ENCODE measurements at places on chromosomes 6 and 20.

DNA sequence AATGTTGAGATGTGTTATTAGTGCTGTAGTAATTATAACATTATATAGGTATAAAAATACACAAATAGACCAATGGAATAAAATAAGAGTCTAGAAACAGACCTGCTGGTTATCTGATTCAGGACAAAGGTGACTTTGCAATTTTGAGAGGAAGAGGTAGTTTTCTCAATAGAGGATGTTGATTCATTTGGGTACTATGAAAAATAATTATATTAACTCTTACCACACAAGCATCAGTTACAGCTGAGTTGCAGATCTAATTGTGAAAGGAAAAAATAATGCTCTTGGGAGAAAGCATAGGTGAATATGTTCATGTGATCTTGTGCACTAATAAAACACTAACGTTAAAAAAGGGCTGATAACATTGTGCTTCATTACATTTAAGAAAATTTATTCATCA is 103.0 kb downstream of the BCKDHB start:
- no peak for DNase-seq

DNA sequence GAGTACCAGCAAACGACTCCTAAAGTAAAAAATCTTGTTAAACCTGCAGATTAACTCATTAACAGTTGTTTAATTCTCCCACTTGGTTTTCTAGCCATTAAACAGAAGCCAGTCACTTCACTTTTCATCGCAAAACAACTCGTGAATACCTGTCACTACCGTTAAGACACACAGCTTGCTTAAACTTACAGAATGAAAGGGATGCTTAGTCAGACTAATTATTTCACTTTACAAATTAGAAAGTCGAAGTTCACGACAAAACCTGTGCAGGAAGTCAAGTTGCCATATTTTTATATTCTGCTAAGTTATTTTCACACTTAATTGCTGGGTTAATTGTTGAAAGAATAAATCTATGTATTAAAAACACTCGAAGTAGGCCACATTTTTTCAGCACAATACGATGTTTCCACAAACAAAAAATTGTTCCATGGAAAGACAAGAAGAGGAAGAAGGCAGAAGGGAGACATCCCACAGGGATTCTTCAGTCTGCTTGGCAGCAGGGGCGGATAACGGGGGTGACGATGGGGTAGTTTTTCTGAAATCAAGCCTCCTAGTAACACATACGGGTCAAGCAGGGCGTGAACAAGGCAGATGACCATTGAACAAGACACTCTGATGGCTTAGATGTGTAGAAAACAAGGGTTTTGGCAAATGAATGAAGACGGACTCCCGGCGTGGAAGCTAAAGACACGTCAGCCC is 933 bp downstream of the SSR1 start:
- DNase-seq: no peak

DNA sequence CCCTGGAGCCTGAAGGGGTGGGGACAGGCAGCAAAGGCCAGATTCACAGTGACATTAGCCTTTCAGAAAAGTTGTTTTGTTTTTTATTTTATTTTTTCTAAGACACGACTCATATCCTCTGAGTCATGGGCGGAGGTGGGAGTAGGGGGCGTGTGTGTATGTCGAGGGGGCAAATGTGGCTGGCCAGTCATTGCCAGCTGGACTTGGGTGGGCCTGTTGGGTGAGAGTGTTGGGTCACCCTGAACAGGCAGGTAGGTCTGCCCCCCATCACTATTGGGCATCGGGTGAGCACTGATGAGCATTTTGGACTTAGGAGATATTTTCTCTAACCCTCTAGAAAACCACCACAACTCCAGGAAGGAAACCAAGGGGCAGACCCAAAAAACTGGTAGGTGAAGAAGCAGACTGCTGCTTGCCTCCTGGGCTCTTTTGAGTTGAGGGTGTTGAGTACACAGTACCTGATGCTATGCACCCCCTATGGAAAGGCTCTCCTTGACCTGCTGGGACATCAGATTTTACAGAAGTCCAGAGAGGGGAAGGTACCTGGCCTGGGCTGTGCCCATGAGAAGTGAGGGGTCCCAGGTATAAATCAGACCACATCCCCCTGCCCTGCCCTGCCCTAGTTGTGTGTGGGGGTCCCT is 5.6 kb downstream of the SMIM29 start:
- no peak for DNase-seq

GRCh38 chr6:40293460-40294185 is 293.5 kb downstream of the LRFN2 start:
- no peak for DNase-seq

GRCh38 chr20:38211200-38212097 is 46.4 kb upstream of the TGM2 start:
- DNase-seq: no peak

GRCh38 chr6:131159578-131159977 is 24.3 kb downstream of the AKAP7 start:
- no peak for DNase-seq

DNA sequence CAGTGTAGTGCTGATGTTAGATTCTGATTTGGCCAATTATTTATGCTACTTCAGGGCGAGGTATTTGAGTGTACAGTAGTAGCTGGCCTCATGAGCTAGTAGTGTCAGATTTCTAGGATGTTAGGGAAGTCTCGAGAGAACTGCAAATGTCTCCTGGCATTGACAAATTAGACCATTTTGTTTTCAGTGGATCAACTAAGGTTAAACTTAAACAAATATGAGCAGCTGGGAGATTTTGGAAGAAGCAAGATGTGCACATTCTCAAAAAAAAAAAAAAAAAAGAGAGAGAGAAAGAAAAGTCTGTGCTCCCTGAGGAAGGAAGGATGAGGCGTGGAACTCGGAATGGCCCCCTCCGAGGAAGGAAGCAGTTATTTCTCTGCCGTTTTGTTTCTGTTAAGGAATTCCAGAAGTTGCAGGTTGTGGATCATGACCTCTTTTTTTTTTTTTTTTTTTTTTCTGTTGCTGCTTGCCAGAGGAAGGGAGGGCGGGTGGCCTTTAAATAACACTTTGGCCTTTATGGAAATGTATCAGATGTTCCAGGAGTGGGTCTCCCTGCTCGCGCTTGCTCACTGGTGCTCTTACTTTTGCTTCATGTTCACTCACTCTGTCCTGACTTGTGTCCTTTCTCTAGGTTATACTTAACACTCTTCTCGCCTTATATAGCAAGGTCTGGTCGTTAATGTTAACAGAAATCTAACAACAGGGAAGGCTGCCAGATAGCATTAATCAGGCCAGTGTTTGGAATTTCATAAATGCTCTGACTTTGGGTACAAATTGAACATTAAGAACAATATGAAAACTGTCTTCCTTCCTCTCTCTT is 124.4 kb downstream of the TCP11 start:
- no peak for DNase-seq

- DNase-seq: no peak
These were observed 51.1 kb downstream of the RALGAPB start for GRCh38 chr20:38523697-38524096.

DNA sequence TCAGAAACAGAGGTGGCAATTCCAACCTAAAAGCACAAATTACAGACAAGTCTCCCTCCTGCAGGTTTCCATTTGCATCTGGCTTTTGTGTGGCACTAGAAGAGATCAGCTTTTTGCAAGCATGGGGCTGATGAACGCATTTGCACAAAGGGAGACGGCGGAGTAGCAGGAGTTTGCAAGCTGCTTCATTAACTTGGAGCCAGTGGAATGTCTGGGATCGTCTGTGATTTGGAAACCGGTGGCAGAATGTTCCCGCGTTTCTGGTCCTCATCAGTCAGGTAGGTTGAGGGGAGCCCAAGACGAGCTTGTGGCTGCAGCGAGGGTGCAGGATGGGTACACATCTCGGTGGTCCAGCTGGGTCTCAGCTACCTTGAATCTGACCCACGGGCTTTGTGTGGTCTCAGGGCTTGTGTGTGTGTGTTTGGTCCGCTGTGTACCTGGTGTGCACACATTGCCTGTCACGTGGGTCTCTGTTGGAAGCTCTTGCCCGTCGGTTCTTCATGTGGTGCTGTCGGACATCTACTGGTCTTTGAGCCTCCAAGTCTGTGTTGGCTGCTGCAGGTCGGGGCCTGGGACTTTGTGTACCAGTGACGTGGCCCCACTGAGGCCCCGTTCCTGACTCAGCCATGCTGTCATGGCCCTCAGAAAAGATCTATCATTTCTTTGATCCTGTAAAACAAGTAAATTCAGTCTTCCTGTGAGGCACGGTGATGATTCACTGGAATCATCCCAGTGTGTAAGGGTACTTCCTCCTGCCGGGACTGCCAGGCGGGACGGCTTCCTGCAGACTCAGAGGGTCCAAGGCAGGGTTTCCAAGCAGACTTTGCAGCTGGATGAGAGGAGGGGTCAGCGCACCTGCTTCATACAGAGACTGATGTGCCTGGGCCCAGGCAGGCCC is 12.4 kb upstream of the MYT1 start:
- DNase-seq: no peak

- DNase-seq: no peak
These were observed 153.8 kb downstream of the INSM1 start for GRCh38 chr20:20521736-20522135.

GRCh38 chr6:88562353-88563276 is 396.5 kb upstream of the CNR1 start:
- DNase-seq: no peak

- no peak for DNase-seq
These were observed 54.9 kb downstream of the ANKRD6 start for GRCh38 chr6:89487864-89488263.

DNA sequence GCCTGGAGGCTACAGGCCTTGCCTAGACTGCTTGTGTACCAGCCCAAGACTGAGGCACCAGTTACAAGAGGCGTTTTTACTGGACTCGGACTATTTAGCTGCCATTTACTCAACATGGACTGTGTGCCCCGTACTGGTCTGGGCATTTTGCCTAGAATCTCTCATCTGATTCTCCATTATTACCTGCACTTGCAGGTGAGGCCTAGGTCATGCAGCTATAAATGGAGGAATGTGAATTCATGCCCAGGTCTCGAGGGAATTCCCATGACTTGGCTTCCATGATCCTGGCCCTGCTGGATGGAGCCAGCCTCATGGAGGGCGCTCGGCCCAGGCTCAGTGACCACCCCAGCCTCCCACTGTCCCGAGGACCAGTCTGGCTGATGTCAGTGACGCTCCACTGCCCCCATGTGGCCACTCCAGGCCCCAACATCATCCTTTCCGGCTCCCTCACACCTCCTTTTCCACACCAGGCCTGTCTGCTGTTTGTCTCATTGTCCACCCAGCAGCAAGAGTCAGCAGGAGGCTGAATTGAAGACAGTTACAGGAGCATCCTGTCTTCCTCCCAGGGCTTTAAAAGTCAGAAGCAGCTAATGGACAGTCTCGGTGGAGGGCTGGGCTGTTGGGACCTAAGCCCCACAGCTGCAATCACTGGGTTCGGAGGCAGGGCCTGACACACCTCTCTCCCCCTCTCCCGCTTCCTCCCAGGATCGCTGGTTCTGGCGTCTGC is 8.7 kb downstream of the MMP24OS start:
- DNase-seq: no peak

GRCh38 chr6:75480425-75480824 is 13.2 kb downstream of the FILIP1 start:
- DNase-seq: no peak

DNA sequence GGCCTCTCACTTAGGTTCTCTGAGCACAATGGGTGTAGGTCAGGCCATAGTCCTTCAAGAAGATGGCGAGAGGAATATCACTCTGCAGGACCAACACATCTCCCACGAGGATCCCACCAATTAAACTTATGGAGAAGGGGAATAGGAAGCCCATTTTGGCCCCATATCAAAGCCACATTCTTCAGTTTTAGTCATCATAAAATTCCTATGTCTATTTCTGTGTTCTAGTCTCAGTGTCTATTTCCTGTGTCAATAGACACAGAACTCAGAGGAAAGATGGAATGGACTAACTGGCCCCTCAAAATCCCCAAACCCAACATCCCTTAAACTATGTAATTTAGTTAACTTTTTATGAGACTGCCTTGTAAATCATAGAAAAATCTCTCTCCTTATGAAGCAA is 216.8 kb downstream of the HACE1 start:
- DNase-seq: no peak

DNA sequence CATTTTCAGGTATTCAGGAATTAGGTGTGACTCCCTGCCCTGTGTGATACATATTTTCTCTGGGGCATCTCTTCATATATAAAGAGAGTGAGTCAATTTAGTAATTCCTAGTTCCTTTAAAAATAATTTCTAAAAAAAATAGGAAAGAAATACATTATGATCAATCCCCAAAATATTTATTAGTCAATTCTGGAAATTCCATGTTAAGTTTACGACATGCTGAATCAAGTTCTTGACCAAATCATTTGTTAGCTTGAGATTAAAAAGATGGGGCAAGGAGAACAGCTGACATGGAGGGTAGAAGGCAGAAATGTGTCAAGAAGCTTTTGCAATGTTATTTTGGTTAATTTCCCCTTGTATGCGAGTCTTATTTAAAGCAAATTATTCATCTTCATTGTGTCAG is 22.7 kb upstream of the PRDM1 start:
- DNase-seq: no peak

DNA sequence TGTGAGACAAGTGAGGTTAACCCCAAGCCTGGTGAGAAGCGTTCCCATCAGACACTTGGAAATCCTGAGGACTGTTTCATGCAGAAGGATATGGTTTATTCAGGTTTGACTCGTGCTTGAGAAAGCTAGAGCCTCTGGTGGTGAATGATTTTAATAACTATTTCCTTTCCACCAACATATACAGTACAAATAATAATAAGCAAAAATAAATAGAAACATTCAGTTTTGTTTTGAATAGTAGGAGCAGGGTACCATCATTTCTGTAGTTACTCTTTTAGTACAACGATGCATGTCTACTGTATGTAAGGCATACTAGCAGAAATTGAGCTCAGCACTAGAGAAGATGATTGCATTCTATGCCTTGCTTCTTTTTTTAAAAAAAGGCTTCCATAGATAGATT is 33.5 kb downstream of the PLG start:
- no peak for DNase-seq

DNA sequence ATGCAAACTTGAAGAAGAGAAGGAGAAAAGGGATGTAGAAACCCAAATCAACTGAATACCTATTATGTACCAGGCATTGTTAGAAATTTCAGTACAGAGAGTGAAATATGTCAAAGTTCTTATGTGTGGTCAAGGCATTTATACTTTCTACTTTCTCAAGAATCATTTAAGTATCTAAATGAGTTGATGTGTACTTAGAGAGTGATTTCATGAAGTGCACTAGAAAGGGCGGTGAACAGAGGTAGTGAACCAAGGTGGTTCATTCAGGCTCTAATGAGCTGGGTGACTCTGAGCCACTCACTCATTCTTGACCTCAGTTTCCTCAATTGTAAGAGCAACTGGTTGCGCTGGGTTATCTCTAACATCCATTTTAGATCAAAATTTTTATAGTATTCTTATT is 3.3 kb downstream of the PDE7B start:
- DNase-seq: no peak

GRCh38 chr6:11902527-11902926 is 109.6 kb upstream of the HIVEP1 start:
- no peak for DNase-seq

GRCh38 chr20:22684072-22684762 is 99.8 kb upstream of the FOXA2 start:
- no peak for DNase-seq

DNA sequence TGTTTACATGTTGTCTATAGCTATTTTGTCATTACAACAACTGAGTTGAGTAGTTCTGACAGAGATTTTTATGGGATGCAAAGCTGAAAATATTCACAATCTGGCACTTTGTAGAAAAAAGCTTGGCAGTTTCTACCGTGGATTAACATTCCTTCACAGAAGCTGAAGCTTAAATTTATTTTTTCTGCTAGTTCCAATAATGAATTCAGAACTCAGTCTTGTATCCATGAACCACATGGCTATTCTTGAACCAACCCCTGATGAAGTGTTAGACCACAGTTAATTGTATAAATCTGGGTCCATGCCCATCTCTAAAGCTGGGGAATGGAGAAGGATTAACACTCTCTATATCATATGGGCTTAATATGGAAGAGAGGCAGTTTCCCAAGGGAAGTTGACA is 743.8 kb upstream of the FLRT3 start:
- no peak for DNase-seq
